ENCODE measurements at places on chromosomes 1 and 21.

GRCh38 chr21:43884012-43884860, 19.2 kb downstream of the AGPAT3 start:
- no peak for DNase-seq

- DNase-seq = no peak
Observed at GRCh38 chr1:99115231-99115630, 110.6 kb upstream of the PLPPR5 start.

- DNase-seq = no peak
Observed at GRCh38 chr1:118504867-118505266, 319.8 kb upstream of the SPAG17 start.

- no peak for DNase-seq
Observed at GRCh38 chr1:193705554-193705981, 519.2 kb upstream of the B3GALT2 start.

DNA sequence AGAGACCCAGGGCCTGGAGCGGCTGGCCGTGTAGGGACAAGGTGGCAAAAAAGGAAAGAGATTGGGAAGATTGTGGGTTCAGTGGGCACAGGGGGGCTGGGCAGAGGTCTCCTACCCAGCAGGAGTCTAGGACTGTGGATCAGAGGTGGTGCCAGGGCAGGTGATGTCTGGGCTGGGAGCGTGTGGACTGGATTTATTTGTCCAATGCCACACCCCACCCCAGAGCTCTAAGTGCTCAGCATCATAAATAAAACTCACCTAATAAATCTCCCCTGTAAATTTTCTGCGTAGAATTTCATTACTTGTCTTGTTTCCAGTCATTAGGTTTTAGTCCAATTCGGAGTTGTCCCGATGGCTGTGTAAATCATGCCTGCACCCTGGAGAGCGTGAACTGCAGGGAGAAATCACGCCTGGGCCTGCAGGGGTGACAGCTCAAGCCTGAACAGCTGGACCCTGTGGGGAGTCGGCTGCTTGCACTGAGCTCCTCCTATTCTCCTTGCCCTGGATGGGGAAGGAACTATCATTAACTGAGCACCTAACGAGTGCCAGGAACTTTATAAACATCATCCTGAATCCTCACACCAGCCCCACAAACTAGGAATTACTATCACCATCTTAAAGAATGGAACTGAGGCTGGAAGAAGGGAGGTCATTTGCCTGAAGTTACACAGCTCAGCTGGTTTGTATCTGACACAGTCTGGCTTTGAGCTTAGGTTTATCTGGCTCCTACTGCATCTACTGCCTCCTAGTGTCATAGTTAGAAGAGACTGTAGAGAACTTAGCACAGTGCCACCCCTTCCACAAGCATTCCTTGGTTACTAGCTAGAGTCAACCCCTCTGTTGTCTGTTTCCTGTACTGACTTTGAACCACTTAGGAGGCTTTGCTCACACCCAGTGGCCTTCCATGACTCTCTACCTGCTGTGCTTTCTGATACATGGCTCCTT, 25.0 kb upstream of the POU3F1 start:
- DNase-seq = no peak

GRCh38 chr1:203322500-203323179, 17.3 kb downstream of the BTG2 start:
- no peak for DNase-seq
